ENCODE measurements at places on chromosomes 12 and 14.

DNA sequence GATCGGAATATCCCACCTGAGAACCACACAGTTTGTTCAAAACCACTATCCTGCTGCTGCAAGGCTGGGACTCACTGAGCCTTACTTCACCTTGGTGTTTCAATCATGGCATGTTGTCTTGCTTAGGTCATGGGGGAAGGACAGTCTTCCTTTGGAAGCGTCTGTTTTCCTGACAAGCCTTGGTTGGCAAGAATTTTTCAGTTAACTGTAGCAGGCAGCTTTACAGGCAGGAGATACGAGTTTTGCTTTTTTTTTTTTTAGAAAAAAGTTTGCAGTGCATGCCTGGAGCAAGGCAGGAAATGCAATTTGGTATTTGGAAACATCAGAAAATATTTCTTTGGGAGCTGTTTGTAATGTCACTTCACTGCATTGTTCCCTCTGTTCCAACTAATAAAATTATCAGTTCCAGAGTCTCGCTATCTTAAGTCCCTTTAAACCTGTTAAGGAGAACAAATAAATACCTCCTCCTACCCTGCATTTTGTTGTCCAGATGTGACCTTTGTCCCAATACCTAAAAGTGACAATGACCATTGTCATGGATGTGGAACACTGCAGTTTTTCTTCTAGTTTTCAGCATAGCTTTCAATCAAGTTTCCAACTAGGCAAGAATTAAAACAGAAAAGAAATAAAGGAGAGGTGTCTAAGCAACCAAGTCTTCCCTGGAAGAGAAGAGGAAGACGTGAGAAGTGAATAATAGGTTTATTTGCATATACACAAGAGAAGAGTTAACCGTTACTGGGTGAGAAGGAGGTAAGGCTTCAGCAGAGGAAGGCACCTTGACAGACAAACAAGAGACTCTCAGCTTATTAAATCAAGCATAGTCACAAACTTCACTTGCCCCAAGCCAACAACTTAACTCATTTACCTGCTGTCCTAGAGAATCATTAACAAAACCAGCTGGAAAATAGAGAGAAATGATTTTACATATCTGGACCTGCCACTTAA lies 71.4 kb upstream of the ACTN1 start:
- DNase-seq, result no peak

DNA sequence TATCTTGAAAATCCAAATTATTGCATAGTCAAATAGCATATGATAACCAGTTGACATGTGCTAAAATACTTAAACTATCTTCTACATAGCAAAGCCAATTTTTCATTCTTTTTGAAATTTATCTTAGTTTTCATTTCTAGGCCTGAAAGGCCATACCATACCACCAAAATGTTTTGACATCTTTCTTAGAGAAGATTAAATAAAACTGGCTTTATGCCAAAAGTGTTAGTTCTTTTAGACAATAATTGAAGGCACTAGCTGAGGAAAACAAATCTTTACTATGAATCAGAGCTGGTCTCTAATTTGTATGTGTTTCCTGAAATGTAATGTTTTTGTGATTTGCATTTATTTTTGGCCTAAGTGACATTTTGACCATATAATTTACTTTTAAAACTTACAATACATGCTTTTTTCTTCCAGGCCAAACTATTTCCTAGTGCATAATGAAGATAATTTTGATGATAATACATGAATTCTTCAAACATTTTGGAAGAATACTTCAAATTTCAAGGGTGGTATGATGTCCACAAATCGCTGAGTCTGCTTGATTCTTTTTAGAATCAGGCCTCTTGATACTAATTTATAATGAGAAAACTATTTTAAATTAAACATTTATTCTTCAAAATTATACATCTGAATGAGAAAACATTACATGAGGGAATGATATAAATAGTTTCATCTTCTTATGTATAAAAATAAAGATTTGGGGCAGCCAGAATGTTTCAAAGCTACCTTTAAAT lies 6.5 kb upstream of the KCNMB4 start:
- no peak for DNase-seq

GRCh38 chr12:119512772-119513497 lies 80.6 kb upstream of the TMEM233 start:
- no peak for DNase-seq

- peak; percentile 8 for DNase-seq
These were observed at the start of gene TSPAN11 for GRCh38 chr12:30926243-30927221. Gene TSPAN11, plus strand, starts transcription at chr12:30926748. Its CDS starts 27,244 bp downstream, at chr12:30953992.

GRCh38 chr14:81436296-81437138 lies 36.4 kb upstream of the STON2 start:
- DNase-seq, result peak; percentile 67

GRCh38 chr12:18683327-18684013 lies 54.3 kb downstream of the PLCZ1 start:
- no peak for DNase-seq

GRCh38 chr14:43789458-43789857 lies 717.6 kb downstream of the FSCB start:
- no peak for DNase-seq

DNA sequence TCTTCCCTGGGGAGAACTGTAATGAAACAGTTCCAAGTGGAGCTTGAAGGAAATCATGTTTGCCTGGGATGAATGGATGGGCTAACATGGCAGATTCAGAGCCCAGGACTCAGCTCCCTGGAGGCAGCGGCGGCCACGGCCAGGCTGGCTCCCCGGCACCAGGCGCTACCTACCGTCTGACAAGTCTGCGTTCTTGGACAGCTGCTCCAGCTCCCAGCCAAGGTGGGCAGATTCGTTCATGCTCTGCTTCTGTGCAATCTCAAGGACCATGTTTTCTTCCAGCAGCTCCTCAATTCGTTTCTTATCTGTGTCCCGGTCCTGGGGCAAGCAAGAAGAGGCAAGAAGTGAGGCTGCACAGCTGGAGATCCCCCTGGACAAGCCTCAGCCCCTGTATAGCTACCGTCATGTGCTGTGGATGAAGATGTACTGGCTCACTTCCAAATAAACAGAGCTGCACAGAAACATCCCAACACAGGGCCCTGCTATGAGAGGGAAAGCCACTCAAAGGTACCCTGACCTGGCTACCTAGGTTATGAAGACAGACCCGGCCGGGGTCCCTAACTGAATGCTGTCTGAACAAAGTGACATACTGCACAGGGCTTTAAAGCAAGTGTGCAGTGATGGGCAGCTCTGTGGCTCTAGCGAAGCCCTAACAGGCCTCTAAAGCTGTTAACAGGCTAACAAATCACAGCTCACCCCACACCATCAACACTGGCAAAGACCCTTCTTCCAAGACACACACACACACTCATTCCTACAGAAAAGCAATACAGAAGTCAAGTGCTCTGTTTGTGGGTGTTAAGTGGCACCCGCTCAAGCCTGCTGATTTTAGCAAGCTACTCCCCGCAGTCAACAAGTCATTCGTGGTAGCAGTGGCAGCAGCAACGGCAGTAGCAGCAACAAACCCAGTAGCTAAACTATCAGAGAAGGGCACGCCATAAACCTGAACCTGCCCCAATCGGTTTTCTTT lies 80.4 kb upstream of the GPR68 start:
- no peak for DNase-seq

- DNase-seq, result no peak
These were observed 32.5 kb downstream of the PACS2 start for GRCh38 chr14:105346876-105347586.

Data from stimulated activated CD4-positive, alpha-beta T cell treated with anti-CD3 and anti-CD28 coated beads, Interleukin-2, amount 100 ng/mL, for 24 hours (primary cell).